ENCODE measurements at places on chromosomes 11 and 22. TPM values are rescaled to one million over a fixed set of nuclear protein-coding genes. Genes with fewer than 3 reads are reported as not detected.

The APOL6 gene
- 0.15 TPM for total RNA-seq

The SNAP29 gene
- total RNA-seq: 10.3 TPM

GRCh38 chr11:3058753-3059664 lies 1.8 kb upstream of the CARS1 start:
- ATAC-seq: peak; percentile 3

DNA sequence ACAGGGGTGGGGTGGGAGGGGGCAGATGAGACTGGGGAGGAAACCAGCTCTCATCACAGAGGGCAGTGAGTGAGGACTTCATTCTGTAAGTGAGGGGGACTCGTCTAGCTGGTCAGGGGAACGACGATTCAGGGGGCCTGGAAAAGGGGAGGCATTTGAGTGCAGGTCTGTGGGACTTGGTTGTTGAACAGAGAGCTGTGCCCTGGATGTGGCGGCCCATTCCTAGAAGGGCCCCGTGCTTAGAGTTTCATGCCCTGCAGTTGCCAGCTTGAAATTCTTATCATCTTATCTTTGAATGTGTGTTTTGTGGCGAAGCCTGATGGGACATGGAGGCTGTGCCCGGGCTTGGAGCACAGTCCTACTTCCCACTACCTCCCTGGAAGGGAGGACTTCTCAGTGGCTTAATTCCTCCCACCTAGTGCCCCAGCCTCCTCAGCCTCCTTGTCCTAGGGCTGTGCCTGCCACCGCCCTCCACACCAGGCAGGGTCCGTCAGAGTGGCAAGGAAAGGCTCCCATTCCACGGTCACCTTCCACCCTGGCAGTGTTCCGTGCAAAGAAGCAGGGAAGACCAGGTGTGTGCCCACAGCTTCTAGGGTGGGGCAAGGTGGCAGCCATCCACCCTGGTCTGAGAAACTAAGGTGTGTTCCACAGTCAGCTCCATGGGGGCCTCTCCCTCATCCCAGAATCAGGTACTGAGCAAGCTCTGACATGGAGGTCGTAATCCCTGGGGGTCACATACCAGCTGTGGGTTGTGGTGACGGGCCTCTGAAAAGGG lies 59.7 kb upstream of the LMO1 start:
- ATAC-seq: no peak

Measured in motor neuron (in vitro differentiated cells).